A549 treated with GW870086 at 1 μM for 4 hours (cell line): ENCODE measurements at places on chromosomes 6 and 20. TPM values are rescaled to one million over a fixed set of nuclear protein-coding genes. Genes with fewer than 3 reads are reported as not detected.

SLC44A4 gene
- total RNA-seq = 0.05 to 0.21 TPM in 2 of 5 replicates, not detected in the others

GRM1 gene
- total RNA-seq = 0.02 to 0.03 TPM (median 0.03 TPM) in 3 of 5 replicates, not detected in the others

BPIFA2 gene
- 0.19 TPM in 1 of 5 replicates, not detected in the others for total RNA-seq

UNC5CL gene
- total RNA-seq = 0.34 to 1.1 TPM (median 0.60 TPM) in 5 replicates

RNF182 gene
- 3.5 to 5.1 TPM (median 4.2 TPM) in 5 replicates for total RNA-seq

DEFB124 gene
- total RNA-seq = not detected in 5 replicates

PHF1 gene
- 12.5 to 19.8 TPM (median 15.7 TPM) in 5 replicates for total RNA-seq
